ENCODE measurements at places on chromosomes 1 and 21.

GRCh38 chr21:31500071-31500470 is 156.0 kb upstream of the TIAM1 start:
- DNase-seq, result no peak

- no peak for DNase-seq
Measured at GRCh38 chr21:31115249-31115648, 77.0 kb upstream of the KRTAP19-8 start.

DNA sequence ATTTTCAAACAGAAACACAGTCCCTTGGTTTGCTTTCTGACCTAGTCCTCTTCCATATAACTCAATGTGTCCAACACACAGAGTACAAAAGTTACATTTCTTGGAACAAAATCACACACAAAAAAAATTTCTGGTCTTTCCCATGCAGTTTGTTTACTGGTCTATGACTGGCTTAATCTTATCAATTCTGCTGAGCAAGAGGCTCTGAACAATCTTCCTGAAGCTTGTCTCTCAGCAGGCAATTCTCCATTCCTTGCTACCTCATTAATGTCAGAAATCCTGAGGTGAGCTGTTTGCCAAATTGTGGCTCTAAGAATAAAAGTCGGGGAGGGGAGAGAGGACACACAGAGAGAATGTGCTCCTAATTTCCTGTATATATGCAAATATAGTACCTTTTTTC is 423.6 kb downstream of the HLX start:
- DNase-seq, result no peak

GRCh38 chr1:81424061-81424460 is 376.7 kb upstream of the ADGRL2 start:
- DNase-seq, result no peak

DNA sequence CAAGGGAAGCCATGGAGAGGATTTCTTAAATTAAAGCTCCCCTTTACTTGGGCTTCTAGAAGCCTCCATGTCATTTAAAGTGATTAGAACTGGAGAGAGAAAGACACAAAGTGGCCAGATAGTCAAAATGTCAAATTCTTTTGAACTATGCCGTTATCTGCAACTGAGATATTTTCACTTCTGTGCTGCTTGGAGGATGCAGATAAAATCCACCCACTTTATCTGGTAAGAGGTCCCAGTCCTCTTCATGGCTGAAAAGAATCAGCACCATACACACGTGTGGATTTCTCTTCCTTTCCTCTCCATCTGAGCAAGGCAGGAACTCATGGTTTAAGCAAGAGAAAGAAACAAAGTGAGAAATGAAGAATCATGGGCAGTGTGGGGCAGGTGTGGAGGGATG is 276.9 kb upstream of the RUNX1 start:
- no peak for DNase-seq

- no peak for DNase-seq
Measured at GRCh38 chr1:176692431-176692830, 229.5 kb downstream of the PAPPA2 start.

- no peak for DNase-seq
Measured at GRCh38 chr1:64895500-64895899, 70.8 kb downstream of the JAK1 start.

GRCh38 chr1:11784256-11784992 is 21.3 kb downstream of the MTHFR start:
- DNase-seq, result no peak

DNA sequence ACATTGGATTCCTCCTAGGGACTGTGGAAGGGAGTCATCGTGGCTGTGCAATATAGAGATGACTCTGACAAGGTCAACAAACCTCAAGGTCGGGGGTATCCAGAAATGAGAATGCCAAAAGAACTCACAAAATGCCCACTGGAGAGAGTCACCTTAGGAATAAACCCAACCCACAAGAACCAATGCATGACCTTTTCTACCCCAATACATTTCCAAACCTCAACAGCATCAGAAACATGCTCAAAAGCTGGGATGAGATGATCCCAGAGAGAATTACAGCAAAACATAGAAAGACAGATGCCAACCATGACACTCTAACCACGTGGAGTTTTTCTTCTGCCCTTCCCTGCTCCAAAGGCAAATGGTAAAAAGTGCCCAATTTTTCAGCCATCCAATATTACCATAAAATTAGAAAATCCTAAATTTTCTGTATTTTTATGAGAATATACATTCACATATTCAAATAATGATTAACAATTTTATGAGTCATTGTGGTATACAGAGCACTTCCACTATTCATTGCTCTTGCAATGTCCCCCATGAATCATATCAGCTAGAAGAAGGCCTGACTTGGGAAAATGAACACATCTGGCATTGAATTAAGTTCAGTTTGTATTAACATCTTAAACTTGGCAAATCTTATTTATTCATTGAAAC is 88.2 kb upstream of the PALMD start:
- DNase-seq, result no peak

GRCh38 chr1:100239961-100240360 is 9.7 kb downstream of the DBT start:
- no peak for DNase-seq

- no peak for DNase-seq
Measured at GRCh38 chr1:12001996-12002493, 17.3 kb upstream of the MIIP start.

GRCh38 chr1:113677250-113678158 is 81.8 kb downstream of the PHTF1 start:
- peak; percentile 42 for DNase-seq

DNA sequence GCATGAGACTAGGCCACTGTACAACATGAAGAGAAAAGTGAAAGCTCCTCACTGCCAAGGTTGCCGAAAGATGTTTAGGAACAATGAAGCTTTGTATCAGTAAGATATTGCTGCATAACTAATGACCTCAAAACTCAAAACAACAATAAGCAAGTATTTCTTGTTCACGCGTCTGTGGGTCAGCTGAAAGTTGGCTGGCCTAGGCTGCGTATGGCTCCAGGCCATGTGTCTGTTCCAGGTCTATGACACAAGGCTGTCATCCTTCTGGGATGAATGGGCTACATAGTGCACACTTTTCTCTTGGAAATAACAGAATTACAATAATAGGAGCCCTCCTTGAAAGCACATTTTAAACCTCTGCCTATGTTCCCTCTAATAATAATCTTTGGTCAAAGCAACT is 515.9 kb downstream of the PLPP3 start:
- DNase-seq, result no peak

DNA sequence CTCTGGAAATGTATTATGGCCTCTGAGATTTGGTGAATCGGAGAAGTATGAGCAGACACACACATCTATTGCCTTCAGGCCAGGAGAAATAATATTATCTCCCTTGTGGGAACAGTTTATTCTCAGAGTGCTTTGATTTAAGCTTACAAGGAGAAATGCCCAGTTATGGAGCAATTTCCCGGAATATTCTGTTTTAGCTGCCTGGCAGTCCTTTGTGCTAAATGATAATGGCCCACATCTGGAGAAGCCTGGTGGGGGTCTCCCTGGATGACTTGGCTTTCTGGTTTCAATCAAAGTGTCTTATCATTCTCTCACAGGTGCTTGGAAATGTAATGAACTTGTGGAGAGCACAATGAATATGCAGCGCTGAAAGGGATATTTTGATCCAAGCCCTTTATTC is 389.6 kb upstream of the USP24 start:
- DNase-seq, result no peak

DNA sequence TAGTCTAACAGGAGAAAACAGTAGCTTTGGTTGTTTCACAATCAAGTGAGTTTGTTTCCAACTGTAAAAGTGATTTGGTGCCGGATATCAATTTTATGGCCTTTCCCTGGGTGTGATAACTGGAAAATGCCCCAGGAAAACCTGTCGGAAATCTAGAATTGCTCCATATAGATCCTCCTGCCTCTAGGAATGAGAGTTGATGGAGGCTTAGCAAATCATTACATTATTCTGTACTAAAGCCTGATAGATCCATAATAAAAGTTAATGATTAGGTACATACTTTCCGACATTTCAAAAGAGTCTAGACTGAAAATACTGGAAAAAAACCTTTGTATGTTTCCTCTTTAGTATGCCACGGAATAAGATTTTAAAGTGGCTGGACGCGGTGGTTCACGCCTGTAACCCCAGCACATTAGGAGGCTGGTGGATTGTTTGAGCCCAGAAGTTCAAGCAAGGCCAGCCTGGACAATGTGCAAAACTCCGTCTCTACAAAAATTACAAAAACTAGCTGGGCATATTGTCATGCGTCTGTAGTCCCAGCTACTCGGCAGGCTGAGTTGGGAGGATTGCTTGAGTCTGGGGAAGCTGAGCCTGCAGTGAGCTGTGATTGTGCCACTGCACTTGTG is 70.0 kb upstream of the SLC45A1 start:
- DNase-seq, result no peak

- no peak for DNase-seq
Measured at GRCh38 chr1:226446094-226446493, 38.2 kb upstream of the PARP1 start.

DNA sequence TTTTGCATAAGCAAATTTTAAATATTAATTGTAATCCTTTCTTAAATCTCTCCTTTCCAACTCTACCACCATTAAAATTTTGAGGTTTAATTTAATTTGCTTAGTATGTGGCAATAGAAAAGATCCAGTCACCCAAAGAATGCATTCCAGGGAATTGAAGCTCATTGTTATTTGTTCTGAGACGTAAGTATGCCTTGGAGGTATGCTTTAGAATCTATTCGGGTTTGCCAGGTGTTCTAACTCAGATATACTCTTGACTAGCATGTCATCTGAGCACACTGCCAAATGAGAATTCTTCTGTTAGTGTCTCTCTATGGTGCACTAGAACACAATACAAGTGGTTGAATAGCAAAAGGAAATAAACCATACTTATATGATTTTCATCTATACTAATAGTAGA is 813.6 kb upstream of the ADGRL2 start:
- DNase-seq, result no peak

GRCh38 chr1:31348449-31348848 is 24.4 kb downstream of the FABP3 start:
- no peak for DNase-seq

DNA sequence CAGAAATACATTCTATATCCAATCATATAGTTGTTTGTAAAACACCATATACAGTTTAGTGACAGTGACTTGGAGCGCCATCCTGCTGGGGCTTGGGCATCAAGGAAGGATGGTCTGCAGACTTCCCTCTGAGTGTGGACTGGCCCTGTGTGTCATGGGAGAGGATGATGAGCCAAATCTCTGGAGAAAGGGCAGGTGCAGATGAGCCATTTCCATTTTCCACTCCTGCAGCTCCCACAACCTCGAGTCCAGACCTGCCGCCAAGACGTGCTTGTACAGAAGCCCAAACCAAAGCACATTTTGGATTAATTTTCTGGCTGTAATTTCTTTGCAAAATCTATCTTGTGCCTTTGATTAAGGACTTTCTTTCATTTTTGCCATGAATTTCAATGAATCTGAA is 48.3 kb upstream of the SLC22A15 start:
- no peak for DNase-seq

DNA sequence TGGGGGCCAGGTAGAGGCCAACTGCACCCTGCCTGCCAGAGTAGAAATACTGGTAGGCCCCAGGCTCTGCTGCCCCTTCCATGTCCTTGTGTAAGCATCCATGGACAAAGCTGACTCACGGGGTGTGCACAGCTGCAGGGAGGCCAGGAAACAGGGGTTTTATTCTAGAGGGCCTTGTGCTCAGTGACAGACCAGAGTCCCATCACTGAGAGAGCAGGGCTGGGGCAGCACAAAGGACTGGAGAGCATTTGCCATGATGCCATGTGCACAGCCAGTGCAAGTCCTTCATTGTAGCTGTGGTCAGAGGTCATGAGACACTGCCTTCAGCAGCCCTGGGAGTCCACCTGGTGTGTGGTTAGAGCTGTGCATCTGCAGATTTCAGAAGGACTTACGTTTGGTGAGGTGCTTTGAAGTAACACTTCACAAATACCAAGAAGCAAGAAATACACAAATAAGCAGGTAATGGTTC is 8.1 kb downstream of the ARF1 start:
- DNase-seq, result no peak

GRCh38 chr1:169249611-169250010 is 118.0 kb downstream of the NME7 start:
- no peak for DNase-seq

DNA sequence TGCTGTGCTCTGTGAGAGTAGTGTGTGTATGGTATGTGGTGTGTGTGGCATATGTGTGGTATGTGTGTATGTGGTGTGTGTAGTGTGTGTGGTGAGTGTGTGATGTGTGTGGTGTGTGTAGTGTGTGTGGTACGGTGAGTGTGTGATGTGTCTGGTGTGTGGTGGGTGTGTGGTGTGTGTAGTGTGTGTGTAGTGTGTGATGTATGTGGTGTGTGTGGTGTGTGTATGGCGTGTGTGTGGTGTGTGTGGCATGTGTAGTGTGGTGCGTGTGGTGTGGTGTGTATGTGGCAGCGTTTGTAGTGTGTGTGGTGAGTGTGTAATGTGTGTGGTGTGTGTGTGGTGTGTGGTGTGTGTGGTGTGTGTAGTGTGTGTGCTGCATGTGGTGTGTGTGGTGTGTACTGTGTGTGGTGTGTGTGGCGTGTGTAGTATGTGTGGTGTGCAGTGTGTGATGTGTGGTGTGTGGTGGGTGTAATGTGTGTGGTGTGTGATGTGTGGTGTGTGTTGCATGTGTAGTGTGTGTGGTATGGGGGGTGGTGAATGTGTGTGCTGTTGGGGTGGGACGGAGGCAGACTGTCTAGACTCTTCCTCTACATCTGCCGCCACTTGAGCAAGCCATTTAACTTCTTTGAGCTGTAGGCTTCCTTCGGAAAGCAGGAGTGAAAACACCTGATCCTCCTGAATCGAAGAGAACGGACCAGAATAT is 33.5 kb downstream of the GPA33 start:
- DNase-seq, result no peak

- no peak for DNase-seq
Measured at GRCh38 chr1:106222403-106222802, 834.1 kb upstream of the PRMT6 start.

DNA sequence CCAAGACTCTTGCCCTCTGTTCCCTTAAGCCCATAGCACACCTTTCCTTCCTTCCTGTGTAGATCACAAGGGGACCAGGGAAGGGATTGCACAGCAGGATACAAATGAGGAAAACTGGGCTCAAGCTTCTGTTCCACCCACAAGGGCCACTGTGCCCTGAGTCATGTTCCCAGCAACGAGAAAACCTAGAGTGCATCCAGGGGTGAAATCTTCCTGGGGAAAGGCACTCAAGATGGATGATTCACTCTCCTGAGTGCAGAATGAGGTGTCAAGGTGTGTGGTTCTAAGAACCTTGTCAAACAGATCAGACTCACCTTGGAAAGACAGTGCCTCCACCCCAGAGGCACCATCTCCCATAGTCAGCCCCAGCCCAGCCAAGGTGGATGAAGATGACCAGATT is 40.7 kb upstream of the EYA3 start:
- DNase-seq, result no peak

GRCh38 chr1:47257224-47257623 is 25.2 kb upstream of the TAL1 start:
- no peak for DNase-seq
